ENCODE measurements at places on chromosomes 12 and 14.

GRCh38 chr12:55718015-55718414, 2.2 kb downstream of the BLOC1S1 start:
- no peak for DNase-seq

DNA sequence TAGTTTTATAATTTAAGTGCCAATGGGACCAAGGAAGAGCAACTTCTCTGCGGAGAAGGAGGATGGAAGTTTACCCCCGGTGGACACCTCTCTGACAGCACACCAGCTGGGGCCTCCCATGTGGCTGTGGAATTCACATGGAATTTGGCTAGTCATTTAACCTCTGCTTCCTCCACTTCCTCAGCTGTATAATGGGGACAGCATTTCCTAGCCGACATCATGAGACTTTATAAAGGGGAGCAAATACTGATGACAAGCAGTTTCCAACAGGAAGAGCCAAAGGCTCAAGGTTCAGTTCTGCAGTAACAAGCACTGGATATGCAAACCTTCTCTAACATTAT, 7.5 kb downstream of the DUSP6 start:
- DNase-seq, result no peak

DNA sequence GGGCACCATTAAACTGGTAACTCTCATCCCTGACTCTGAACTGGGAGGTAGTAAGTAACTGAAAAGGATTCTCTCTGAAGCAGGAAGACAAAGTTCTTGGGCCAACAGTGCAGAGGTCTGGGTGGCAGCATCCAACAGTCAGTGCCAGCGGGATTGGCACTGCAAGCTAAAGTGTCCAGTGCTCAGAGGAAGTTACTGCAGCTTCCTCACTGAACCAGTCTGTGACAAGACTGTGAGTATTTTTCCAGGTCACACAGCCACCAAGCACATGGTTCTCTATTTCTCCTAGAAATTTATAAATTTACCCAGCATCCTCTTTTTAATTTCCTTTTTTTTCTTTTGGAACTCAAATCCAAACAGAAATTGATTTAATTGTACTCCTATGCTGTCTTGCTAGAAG, 81.6 kb upstream of the FAR2 start:
- no peak for DNase-seq

DNA sequence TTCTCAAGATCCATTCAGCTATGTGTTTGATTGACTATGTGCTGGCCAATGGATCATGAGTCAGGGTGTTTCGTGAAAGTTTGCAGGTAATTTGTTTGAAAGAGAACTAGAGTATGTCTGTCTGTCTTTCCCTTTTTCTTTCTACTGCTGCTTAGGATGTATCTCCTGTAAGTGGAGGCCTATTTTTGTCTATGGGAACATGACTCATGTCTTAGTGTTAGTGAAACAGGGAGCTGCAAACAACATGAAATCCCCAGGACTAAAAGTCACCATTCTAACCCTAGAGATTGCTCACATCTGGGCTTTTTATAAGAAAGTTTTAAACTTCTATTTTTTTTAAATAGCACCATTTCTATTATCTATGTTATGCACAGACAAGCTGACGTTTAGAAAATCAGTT, 333.0 kb downstream of the CCER1 start:
- DNase-seq, result no peak

Data from amygdala (tissue), 56 donors.